ENCODE measurements at places on chromosomes 1 and 21.

- no peak for DNase-seq
Measured at GRCh38 chr1:232707142-232707541, 77.2 kb upstream of the SIPA1L2 start.

GRCh38 chr1:224333939-224334786 is 4.2 kb upstream of the NVL start:
- DNase-seq = no peak

- DNase-seq = peak; percentile 34
Measured at GRCh38 chr1:94821636-94822305, 1.6 kb downstream of the SLC44A3 start.

DNA sequence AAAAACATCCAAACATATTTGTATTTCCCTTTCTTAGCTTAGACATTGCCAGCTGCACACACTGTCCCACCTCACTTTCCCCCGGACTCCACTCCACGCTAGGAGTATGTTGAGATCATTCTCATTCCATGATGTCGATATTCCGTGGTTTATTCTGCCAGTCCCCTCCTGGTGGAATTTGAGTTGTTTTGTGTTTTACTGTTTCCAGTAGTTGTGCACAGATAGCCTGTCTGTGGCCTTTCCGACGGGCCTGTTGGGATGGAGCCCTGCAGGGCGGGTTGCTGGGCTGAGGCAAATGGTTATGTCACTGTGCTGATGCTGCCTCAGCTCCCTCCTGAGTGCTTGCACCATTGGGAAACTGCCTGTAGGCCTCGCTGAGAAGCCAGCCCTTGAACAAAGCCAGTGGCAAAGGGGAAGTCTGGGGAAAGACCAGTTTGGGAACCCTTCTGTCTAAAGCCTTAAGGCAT is 12.8 kb downstream of the TRAPPC10 start:
- DNase-seq = no peak

DNA sequence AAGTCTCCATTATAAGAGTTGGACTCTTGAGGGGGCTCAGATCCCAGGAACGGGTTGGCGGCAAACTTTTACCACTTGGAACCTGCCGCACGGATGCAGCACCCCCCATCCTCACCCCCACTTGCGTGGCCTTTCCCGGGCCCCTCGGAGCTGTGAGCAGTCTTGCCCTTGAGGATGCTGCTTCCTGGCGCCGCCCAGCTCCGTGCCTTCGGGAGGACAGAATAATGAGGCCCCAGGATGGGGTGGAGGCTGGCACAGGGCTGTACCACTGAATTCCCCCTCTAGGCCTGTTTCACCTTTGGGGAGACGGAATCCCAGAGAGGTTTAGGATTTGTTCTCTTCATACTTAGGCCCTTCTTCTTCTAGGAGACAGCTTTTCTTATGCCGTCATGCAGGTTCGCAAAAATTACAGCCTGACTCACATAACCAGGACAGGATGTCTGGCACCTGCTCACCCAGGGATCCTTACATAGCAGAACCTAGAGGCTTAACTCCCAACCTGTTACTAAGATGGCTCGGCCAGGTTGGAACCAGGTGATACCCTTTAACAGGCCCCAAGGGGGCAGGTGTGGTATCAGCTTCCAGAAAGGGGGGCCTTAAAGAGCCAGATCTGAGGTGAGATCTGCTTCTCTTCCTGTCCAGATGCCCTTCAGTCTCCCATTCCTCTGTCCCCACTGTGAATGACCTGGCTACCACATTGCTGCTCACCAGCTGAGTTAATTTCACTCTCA is 1.5 kb downstream of the TRNP1 start:
- DNase-seq = no peak

Measured in NCI-H446 (cell line).